Esophagus mucosa (tissue), 1 donor: ENCODE measurements at places on chromosomes 16 and 17. TPM values are rescaled to one million over a fixed set of nuclear protein-coding genes. Genes with fewer than 3 reads are reported as not detected.

SRCIN1 gene
- total RNA-seq: 6.6 TPM

DNAAF8 gene
- 0.28 TPM for total RNA-seq

TPSB2 gene
- 4.5 TPM for total RNA-seq

TEDC2 gene
- 3.1 TPM for total RNA-seq

KCNJ12 gene
- total RNA-seq: not detected

BICDL2 gene
- total RNA-seq: 62.0 TPM

CCL2 gene
- 2.2 TPM for total RNA-seq

TBC1D3 gene
- not detected for total RNA-seq

PPP1R27 gene
- total RNA-seq: 0.24 TPM

SLC12A3 gene
- not detected for total RNA-seq

KRT36 gene
- total RNA-seq: not detected

CRHR1 gene
- total RNA-seq: 0.40 TPM

CBFA2T3 gene
- 1.1 TPM for total RNA-seq

ARHGAP23 gene
- 148 TPM for total RNA-seq
